Stimulated activated CD4-positive, alpha-beta T cell treated with anti-CD3 and anti-CD28 coated beads, Interleukin-15, amount 100 ng/mL, for 1 hour (primary cell): ENCODE measurements at places on chromosomes 4 and X.

GRCh38 chrX:152575331-152575730, 62.4 kb upstream of the GABRQ start:
- no peak for DNase-seq

- DNase-seq: peak; percentile 53
These were observed 733 bp downstream of the FRYL start for GRCh38 chr4:48779095-48779997.

DNA sequence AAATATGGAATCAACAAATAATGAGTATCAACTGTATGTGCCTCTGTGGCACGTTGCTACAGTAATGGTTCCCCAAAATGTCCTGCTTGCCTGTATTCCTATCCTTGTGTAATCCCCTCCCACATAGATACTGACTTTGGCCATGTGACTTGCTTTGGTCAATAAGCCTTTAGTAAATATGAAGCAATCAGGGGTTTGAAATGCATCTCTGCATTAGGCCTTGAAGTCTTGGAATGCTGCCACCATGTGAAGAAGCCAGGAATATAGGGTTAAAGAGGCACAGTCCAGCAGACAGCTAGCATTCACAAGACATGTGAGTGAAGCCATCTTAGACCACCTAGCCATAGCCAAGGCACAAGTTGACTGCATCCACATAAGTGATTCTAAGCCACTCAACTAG, 190.9 kb downstream of the GABRB1 start:
- no peak for DNase-seq

GRCh38 chr4:41290479-41290878, 33.8 kb downstream of the UCHL1 start:
- no peak for DNase-seq

DNA sequence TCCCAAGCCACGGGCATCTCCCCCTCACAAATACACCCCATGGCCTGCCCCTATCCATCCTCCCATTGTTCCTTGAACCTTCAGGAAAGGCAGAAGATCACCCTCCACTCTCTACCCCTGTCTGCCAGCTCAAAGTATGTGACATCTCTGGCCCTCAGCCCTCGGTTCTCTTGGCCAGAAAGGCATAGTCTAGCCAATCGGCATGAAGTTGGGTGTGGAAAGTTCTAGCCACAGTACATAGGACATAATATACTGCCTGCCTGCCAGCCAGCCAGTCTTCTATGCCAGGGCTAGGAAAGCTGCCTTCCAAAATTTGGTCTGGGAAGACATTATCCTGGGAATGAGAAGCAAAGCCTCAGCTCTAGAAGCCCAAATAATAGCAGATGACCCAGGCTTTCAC, 3.2 kb upstream of the PLP1 start:
- no peak for DNase-seq

- no peak for DNase-seq
These were observed 198.6 kb downstream of the ARHGAP24 start for GRCh38 chr4:85673540-85673939.

- DNase-seq: no peak
These were observed 444.2 kb upstream of the SLIT2 start for GRCh38 chr4:19807505-19807904.

- DNase-seq: no peak
These were observed 58.0 kb downstream of the VGLL1 start for GRCh38 chrX:136589966-136590365.

- no peak for DNase-seq
These were observed 8.2 kb downstream of the ELOVL6 start for GRCh38 chr4:110190249-110190648.

DNA sequence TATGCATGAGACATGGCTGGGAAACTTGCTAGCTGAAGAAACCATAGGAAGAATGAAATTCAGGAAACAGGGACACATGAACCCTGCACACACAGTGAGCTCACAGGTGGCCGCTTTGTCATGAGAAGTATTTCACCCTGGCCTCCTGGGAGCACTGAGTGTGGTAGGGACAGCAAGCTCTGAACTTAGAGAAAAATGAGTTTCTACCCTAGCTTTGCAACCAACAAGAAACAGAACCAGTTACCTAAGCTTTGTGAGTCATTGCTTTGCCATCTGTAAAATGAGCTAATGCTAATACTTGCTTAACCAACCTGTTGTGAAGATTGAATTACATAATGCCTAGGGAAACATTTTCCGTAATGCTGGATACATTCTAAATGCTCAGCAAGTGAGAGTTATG, 206.6 kb upstream of the HS3ST1 start:
- DNase-seq: no peak

DNA sequence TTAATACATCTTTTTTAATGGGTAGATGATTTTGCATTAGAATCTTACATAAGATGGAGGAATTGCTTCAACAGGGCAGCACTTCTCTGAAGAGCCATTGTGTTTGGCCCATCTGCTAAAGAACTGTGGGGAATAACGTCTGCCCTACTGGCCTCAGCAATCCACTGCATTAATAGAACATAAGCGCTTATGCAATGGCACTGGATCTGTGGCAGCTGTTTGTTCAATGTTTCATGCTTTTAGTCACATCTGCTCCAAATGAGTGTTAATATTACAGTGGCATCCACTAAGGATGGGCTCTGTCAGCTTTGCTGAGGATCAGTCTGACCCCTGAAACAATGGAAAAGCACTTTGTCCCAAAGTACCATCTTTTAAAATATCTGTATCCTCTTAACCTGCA, 279.0 kb upstream of the GK2 start:
- no peak for DNase-seq

DNA sequence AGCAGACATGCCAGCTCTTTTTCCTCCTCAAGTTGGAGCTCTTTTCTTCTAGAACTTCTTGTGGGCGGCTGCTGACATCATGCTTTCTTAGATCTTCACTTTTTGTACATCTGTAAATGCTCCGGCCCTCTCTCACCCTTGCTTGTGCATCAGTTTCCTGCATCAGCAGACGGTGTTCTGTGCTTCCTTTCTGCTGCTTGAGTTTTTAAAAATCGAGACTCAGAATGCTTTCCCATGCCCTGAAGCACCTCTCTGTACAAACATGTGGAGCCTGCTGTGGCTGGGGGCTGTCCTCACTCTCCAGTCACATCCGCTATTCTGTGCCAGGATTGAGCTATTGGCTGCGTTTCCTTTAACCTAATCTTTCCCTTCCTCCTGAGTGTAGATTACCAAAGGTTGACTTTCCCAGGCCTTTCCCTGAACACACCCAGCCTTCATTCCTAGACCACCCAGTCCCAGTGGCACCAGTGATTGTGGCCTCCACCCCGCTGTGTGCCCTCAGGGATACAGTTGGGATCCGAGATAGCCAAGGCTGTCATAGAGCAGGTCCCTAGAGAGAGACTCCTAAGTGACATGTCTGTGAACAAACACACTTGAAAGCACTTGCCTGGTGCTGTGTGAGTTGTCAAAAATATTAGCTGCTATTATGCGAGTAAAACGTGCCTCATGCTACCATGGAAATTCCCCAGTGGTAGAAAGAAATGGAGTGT, 41.9 kb downstream of the TNIP2 start:
- DNase-seq: no peak

GRCh38 chr4:40546506-40546905, 83.2 kb downstream of the RBM47 start:
- no peak for DNase-seq

DNA sequence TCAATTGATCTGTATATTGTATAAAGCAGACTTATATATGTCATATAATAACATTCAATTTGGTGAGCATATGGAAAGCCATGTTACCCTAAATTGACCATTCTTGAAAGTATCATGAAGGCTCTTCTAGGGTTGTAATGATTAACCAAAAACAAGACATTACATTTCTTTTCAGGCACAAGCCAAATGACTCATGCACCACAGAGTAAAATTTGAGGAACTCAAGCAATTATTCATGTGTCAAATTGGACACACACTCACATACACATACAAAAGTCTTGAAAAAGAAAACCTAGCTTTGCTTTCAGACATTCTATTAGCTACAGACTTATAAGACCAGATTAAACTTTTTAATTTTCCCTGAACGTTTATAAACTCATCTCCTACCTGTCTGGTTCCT, 146.5 kb upstream of the PCDH18 start:
- no peak for DNase-seq

DNA sequence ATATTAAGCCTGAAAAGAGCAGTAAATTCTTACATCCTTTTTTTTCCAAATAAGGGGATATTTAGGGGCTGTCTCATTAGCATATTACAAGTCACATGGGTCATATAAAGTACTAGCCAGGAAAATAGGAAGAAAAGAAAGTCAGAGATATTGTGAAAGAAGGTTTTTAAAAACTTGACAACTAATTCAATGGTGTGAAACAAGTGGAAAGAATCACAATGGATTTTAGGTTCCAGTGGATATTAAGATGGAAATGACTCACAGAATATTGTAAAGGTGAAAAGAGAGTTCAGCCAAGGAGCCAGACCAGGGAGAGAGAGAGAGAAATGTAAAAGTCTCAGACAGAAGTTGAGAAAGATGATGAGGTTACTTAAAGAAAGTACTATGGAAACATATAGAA, 297.2 kb downstream of the IQCM start:
- DNase-seq: no peak

GRCh38 chrX:30302956-30303355, 6.2 kb downstream of the NR0B1 start:
- DNase-seq: no peak
